Fibroblast of pulmonary artery (primary cell): ENCODE measurements at places on chromosomes 3 and 15.

DNA sequence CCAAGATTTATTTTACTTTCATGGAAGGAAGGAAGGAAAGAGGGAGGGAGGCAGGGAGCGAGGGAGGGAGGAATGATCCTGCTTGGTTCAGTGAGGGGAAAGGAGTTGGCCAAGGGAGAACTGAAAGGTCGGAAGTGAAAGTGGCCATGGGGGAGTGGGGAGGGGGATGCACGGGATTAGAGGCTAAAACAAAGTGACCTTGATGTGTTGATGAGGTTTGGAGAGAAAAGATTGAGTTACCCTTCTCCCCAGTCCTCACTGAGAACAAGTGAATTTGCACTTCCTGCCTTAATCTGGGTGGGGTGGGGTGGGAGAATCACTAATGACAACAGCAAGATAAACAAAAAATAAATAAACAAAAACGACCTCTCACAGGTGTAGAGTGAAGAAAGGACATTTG, 212.0 kb upstream of the TLE3 start:
- no peak for DNase-seq

DNA sequence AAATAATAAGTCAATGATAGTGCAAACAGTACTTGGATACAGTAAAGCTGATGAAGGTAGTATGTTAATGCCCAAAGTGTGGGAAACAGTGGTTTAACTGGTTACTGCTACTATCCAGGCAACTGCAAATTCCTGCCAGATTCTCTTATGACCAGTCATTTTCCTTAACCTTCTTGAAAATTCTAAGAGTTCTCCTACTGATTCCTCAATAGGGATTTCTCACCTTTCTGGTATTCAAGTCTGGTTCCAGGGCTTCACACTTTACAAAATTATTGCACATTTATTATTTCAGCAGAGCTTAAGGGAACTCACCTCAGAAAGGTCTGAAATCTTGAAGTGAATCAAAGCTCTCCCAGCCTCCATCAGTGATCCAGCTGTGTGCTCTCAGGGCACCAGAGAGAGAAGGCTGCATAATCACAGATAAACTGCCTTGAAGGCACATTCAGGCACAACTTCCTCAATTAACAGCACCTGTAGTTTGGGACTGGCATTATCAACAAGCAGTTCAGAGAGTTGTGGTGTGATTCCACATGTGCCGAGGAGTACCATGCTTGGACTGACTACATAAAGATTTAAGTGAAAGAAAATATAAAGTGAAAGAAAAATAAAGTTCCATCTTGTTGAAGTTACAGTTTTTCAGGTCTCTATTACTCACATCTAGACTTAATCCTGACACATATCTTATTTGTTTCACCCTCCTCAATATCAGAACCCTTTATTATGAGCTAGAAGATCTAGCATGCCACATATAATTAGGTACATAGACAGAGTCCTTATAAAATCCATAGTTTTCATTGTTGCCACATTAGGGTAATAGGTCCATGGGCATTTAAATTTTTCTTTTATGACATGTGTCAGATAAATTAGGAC, 59.5 kb upstream of the TIPARP start:
- DNase-seq, result peak; percentile 29

DNA sequence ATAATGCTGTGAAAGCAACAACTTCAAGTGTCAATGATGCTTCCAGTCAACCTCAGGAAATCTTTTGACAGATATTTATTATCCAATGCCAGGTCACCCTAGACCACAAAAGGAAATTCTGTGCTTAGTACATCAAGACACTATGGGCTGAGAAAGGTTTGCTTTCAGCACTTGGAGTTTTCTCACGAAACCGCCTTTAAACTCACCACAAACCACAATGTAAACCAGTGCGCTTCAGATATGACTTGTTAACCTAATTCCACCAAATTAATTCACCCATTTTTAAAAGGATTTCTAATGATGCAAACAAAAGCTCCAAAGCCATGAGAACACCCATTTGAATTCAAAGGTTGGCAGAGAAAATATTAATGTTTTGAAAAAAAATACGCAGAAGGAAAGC, 292.9 kb upstream of the NR2F2 start:
- no peak for DNase-seq

GRCh38 chr15:87744815-87745214, 511.7 kb downstream of the NTRK3 start:
- no peak for DNase-seq

DNA sequence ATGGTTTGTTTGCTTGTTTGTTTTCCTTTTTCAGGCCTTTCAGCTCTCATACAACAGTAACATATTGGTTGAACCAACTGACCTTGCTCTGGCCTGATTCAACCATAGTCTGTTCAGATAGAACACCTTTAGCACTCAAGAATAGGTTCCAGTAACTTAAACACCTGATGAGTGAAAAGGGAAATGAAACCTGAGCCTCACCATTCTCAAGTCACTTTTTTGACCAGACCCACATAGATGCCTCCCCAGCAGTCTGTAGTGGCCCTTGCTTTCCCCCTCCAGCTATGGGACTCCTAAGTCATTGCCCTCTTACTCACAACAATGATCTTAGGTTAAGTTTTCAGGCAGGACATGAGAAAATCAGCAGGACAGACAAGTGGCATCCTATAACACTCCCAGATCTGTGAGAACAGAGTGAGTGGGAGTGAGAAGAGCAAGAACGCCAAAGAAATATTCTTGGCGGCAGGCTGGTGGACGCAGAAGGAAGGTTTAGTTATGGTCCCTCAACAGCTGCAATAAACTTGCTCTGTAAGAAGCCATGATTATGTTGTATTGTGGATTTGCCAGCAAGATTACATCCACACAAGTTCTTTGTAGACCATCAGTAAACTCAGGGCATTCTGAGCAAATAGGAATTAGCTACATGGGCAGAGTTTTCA, 367.5 kb downstream of the MECOM start:
- peak; percentile 17 for DNase-seq
